CD4-positive, alpha-beta T cell (primary cell): ENCODE measurements at places on chromosomes 16 and 17.

DNA sequence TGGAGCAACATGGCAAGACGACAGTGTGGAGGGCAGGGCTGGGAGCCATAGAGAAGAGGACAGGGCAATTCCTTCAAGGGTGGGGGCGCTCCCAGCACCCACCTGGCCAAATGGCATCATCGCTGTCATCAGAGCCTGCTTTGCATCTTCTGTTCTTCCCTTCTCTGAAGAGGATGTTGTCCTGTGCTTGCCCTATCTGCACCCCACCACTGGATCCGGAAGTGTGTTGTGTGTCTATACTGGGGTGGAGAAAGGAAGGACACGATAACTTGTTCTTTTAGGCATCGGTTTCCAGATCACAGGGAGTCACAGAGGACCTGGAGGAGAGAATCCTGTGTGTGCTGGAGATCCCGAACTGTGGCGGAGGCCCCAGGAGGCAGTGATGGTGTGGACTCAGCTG lies 25.7 kb upstream of the ANKRD40CL start:
- no peak for DNase-seq

GRCh38 chr17:82351254-82351712 lies 7.8 kb upstream of the TEX19 start:
- DNase-seq: no peak

DNA sequence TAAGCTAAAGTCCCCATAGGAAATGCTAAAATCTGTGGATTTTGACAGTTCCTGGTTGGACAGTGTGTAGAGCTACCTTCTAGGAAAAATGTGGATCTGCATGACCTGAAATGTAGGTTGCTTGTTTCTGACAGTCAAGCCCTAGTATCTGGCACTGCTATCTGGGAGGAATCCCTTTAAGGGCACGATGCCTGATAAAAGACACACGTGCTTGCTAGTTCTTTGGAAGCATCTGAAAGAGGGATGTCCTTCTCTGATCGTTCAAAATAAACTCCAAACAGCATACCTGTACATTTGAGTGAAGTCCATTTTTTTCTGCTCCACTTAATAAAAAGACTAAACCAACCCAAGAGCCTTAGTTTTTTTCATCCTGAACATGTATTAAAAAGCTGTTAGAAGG lies 101.3 kb downstream of the CDK5R1 start:
- no peak for DNase-seq

DNA sequence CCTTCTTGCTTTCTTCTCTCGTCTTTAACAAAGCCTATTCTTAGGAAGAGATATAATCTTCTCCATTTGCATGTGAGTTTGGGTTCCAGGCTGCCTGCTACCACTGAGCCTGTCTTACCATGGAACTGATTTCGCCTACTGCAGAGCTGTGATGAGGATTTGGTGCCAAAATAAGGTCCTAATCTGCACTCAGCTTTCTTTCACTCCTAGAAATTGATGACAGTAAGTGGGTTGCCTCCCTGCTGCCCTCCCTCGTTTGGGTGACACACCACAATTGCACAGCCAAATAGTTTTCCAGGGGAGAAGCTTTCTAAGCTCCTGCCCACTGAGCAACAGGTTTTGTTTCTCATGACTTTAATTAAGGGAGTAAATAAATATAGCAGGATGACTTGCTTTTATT lies 25.1 kb upstream of the ASIC2 start:
- no peak for DNase-seq

DNA sequence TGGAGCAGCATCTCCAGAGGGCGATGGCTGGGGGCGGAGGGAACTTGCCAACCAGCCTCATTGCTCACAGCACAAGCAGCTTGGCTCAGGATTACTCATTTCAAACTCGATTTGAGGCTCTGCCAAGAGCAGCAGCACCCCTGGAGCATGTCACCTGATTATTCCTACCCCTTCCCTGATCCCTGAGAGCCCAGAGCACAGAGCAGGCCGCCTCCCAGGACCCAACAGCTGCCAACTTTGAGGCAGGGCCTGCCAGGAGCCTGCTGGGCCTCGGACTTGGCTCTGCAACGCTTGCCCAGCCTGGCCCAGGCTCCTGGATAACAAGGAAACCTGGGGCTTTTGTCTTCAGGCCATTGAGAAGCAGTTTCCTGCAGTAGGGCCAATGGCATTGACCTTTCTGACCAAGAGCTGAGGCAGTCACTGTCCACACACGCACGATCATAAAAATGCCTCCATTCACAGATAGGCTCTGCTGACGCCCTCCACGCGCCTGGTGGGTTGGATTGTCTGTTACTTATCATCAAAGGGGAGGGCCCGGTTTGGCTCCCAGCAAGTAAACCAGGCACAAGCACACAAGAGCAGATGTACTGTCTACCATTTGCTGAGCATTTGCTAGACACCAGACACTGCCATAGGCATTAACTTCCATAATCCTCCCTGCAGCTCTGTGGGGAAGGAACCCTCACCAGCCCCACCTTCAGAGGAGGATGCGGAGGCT lies 406.6 kb upstream of the EEF2KMT start:
- no peak for DNase-seq

DNA sequence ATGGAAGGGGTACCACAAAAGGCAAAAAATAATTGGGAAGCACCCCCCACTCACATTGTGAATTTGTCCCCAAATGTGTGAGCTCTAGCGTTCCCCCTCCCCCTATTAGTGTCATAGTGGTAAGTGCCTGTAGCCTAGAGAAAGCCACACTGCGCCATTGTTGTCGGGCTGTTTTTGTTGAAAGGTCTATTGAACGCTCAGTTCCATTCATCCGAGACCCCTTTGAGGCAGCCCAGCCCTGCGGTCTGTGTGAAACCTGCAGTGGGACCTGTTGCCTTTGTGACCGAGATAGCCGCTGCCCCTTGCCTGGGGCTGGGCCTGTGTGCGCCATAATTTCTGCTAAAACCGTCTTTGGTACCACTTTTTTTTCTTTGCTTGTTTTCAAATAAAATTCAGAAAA lies 3.0 kb downstream of the JPT2 start:
- DNase-seq: no peak

DNA sequence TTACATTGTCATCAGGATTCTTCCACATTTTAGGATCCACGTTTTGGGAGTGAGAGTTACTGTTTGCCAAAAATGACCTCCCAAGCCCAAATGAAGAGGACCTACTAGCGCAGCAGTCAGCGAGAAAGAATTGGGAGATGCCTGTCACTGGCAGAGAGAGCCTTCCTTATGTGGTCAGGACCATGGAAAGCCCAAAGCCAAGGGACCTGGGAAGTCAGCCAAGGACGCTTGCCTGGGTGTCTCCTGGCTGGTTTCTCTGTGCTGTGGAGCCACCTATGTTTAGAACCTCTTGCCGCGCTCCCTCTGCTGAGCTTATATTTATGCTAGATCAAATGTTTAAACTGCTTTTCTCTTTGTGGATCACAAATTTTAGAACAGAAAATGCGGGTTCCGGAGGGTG lies 24.9 kb upstream of the RHBDL3 start:
- DNase-seq: no peak

DNA sequence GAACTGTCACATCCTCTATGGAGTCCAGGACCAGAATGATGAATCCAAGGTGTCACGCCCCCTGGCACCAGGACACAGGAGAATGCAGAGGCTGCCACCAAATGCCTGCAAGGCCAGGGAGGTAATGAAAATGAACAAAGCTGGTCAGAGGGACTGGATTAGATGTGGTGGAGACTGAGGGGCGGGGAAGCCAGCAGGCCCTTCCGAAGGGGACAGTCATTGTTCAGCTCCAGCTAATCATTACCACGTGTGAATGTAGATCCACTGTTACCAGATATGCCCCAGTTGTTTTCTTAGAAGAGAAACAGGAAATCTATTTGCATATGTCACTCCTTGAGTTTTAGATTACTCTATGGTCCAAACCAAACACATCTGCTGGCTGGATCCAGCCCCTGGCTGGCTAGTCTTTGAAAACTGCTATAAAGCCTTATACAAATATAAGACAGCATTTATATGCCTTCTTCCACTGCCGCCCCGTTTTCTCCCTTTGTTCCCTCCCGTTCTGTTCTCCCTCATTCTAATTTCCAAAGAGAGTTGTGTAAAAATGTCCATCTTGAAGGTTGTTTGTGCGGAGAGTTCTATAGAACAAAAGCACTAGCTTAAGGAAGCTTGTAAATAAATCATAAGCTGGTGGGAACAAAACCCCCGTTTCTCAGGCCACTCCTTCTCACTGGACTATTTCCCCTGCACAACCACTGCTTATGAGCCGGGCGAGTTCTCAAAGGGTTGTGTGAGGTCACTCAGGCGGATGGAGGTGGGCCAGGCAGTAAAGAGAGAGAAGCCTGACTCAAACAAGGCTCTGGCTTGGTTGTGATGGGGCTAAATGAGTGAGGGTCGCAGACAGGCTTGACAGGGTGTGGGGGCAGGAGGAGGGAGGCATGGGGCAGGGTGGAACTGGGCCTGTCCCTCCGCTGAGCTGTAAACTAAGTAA lies 14.2 kb downstream of the CRYM start:
- DNase-seq: no peak

DNA sequence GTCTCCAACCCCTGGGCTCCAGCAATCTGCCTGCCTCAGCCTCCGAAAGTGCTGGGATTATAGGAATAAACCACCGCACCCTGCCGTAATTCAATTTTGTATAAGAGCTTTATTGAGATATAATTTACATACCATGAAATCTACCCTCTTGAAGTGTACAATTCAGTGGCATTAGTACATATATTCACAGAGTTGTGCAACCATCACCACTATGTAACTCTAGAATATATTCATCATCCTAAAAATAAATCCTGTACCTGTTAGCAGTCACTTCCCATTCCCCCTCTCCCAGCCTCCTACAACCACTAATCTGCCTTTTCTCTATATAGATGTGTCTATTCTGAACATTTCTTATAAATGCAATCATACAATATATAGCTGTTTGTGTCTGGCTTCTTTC lies 26.1 kb downstream of the TOM1L2 start:
- DNase-seq: no peak
